ENCODE measurements at places on chromosomes 3 and 15. TPM values are rescaled to one million over a fixed set of nuclear protein-coding genes. Genes with fewer than 3 reads are reported as not detected.

The SOX14 gene
- not detected for total RNA-seq

The ZBTB47 gene
- total RNA-seq: 0.24 TPM

The PLD1 gene
- total RNA-seq: 1.6 TPM

The MOBP gene
- not detected for total RNA-seq

The FILIP1L gene
- total RNA-seq: 0.11 TPM

The WWTR1 gene
- total RNA-seq: 0.25 TPM

The LYZL4 gene
- not detected for total RNA-seq

The CHL1 gene
- total RNA-seq: not detected

The IL17RD gene
- total RNA-seq: not detected

The EXD1 gene
- not detected for total RNA-seq

The NCKIPSD gene
- total RNA-seq: 7.7 TPM

The FGD5 gene
- not detected for total RNA-seq

The PRKCI gene
- 20.2 TPM for total RNA-seq

The SKOR1 gene
- 1.8 TPM for total RNA-seq

The IMPDH2 gene
- 115 TPM for total RNA-seq

The APOD gene
- not detected for total RNA-seq

The EIF3J gene
- 63.7 TPM for total RNA-seq

The EDEM1 gene
- total RNA-seq: 88.9 TPM
